SK-N-SH (cell line): ENCODE measurements at places on chromosomes 5 and 9.

- DNase-seq = no peak
Measured at GRCh38 chr5:15977851-15978250, 201.7 kb downstream of the MARCHF11 start.

- no peak for DNase-seq
Measured at GRCh38 chr9:101465326-101465915, 29.8 kb upstream of the ALDOB start.

- DNase-seq = peak; percentile 83
Measured at GRCh38 chr5:127290019-127290945, at the start of gene MEGF10. Gene MEGF10, plus strand, starts transcription at chr5:127290796. Its CDS starts 40,513 bp downstream, at chr5:127331309.

DNA sequence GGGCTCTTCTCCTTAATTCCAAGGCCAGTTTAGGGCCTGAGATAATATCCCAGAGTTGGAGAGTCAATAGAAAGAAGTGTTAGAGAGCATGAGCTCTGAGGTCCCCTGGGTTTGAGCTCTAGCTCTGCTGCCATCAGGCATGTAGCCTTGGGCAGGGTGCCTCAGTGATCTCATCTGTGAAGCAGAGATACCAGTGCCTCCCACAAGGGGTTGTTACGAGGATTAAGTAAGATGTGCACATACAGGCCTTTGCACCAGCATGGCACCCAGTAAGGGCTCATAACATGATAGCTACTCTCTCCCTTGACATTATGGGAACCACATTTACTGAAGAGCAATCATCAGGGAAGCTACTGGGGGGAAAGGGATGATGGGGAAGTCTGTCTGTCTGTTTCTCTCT, 265.7 kb downstream of the HSPA4 start:
- DNase-seq = no peak

GRCh38 chr9:97593960-97594359, 39.2 kb downstream of the TSTD2 start:
- no peak for DNase-seq

- DNase-seq = no peak
Measured at GRCh38 chr5:55672477-55672911, 39.6 kb downstream of the SLC38A9 start.

DNA sequence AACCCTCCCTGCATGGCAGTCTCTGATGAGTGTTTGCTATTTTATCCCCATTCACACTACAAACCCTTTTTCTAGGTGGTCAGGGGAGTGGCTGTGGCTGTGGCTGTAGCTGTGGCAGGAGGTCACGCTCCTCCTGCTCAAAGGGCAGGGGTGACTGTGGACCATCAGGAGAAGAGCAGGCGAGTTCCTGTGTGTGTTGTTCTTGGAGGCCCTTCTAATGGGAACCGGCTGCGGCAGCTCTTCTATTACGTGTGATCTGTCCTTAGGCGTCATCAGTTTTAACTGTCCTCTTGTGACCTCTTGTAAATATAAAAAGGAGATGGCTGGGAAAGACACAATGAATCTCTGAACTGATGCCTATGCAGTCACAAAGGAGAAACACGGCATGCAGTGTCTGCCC, 65.1 kb downstream of the ANKH start:
- DNase-seq = no peak

DNA sequence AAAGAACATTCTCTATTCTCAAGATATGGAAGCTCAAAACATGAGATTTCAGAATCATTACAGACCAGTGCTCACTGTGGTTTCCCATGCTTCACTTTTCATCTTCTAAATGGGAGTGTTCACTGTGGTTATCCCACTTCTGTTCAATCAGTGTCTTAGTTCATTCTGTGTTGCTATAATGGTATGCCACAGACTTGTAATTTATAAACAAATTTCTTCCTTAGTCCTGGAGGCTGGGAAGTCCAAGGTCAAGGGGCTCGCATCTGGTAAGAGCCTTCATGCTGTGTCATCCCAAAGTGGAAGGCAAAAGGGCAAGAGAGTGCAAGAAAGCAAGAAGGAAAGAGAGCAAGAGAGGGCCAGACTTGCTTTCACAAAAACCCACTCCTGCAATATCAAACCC, 146.3 kb downstream of the TTC39B start:
- DNase-seq = no peak

- DNase-seq = no peak
Measured at GRCh38 chr5:23368393-23368792, 139.0 kb upstream of the PRDM9 start.

DNA sequence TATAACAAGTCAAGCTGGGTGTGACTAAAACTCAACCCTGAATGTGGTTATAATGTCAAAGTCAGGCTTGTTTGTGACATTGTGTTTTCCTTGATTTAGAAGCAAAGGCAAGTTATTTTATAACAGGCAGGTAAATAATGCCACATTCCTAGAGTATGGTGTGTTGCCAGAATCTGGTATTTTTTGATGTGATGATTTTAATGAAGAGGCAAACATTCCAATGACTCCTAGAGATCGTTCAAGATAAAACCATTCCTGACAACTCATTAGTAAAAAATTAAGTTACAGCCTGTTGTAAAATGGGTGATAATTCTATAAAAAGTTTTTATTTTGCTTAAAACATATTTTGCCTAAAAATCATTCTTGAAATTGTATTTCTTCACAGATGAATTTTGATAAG, 60.0 kb downstream of the RAB14 start:
- no peak for DNase-seq

GRCh38 chr5:151772029-151772845, 483 bp downstream of the G3BP1 start:
- DNase-seq = peak; percentile 81

DNA sequence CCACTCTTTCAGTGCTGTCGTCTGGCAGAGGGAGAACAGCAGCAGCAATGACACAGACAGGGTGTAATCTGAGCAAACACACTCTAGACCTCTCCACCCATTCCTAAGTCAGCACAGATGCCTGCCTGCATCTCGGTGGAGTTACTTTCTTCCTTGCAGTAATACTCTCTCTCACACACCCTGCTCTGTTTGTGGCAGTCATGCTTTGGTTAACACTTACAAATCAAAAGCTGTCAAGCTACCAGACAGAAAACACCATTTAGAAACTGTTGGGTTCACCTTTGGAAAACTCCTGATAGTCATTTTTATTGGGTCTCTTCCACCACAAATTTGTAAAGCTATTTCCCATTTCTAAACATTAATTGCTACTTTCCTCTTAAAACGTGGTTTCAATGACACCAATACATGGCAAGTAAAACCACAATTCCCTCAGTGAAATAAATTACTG, 27.3 kb downstream of the LHFPL2 start:
- no peak for DNase-seq

DNA sequence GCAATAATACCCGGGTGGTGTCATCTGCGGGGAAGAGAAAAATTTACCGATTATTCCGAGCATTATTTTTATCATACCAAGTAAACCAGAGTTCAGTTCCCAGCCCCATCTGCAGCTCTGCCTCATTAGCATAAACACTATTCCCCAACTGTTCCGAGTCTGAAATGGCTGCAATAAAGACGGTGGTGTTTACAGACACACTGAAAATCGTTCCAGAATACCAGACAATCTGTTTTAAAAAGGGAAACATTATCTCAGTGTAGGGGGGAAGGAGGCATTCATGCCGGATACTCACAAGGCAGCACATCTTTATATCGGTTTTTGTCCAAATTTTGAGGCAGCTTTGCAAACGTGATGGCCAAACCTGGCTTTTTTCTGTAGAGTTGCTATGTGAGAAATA, 70.3 kb upstream of the EPB41L4B start:
- DNase-seq = no peak

DNA sequence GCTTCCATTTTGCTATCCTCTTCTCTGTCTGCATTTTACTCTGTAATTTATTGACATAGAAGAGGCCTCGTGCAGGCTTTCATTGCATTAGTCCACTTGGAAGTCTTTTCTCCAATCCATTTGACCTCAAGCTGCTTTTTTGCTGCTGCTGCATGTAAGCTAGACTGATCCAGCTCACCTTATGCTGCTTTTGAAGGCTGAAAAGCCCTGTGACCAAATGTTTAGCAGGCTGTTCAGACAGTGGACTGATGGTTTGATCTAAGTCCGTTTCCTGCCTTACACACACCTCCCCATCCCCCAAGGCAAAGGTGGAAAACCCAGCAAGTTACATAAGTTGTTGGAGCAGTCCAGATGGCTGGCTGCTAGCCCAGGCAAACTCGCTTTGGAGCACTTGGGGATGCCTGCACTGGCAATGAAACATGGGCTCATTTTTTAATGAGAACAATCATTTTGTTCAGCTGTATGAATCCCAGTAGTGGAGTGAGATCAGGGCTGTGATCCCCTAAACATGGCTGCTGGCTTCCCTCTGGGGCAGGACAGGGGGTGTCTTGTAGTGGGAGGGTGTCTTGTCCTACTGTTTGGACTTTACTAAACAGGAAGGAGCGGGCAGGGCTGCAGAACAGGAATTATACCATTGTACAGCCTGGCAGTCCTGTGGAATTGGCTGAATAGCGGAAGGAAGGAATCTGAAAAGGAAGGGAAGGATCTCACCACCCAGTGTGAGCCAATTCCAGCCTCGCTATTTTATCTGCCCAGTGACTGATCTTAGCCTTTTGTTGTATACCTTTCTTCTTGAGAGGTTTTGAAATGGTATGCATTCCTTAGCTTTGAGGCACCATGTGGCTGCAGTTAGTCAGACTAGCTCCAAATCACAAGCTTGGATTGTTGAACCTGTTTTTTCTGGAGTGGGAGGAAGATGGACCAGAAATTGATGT, 212.0 kb downstream of the ARHGAP26 start:
- DNase-seq = peak; percentile 43

DNA sequence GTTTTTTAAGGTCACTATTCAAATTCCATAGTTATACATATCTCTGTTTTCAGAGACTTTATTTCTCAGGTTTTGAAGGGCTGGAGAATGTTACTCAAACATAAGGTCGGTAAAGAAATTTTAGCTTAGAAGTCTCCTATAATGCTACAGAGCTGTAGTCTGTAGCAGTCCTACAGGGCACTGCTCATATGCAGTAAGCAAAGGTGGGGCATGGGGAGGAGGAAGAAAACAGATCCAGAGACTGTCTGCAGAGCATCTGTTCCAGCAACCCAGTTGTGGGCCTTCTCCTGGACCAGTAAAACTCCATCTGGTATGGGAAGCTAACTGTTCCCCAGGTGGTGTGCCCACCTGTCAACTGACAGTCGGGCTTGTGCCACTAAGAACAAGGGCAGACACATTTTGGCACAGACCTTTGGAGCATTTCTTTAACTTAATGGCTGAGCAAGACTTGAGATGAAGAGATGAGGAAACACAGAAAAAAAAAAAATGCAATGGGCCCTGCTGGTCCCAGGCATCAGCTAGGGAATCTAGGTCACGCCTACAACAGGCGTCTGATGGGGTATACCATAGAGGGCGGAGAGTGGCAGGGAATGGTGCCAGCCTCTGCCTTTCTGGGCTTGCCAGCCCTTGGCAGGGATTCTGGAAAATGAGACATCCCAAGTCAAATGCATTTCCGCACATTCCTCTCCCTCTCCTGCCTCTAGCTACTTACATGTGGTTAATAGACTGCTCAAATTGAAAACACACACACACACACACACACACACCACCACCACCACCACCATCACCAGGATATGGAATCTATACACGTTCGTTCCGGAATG, 218.9 kb downstream of the ARL15 start:
- no peak for DNase-seq

GRCh38 chr5:117794847-117795246, 1193.5 kb downstream of the DTWD2 start:
- DNase-seq = no peak

GRCh38 chr5:165031371-165031770, 1526.0 kb downstream of the MAT2B start:
- no peak for DNase-seq

DNA sequence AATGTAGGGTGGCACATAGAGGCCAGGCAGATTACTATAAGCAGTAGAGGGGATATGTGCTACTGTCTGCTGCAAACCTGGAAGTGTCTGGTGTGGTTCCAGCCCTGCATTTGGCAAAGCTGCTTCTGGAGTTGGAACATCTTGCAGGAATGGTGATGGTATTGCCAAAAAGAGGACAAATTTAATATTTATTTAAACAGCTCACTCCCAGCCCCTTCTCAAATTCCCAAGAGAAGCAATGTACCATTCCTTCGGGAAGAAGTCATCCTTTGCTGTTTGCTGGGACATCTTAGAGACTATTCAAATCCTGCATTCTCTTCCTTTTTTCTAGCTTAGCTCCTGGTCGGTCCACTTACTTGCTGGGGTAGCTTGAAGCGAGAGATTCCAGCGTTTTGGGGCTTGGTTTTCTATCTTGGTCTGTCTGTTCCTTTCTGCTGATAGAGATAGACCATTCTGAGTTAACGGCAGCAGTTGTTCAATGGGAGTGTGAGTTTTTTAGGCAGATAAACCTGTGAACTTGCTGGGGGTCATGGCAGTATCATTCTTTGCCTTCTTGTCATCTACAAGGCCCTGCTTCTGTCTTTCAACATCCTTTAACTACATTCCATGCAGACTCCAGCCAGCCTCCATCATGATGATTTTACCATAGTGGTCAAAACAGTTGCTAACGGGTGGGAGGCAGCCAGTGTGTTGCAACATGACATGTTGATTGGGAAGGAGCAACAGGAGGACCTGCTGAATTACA, 69.9 kb downstream of the RCL1 start:
- no peak for DNase-seq

DNA sequence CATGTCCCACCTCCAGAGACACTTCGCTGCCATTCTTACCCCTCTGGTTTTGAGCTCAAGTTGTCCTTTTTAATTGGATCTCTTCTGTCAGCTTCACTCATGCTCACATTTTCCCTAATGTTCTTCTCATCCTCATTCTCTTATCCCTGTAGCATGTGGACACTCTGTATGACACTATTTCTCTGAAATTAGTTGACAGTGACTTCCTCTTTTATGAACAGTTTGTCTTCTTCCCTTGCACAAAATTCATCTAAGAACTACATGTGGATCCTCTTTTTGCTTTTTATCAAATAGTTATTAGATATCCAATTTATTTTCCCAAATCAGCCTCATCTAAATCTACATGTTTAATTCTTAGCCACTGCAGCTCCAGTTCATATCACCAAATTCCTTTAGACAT, 676.2 kb downstream of the MAT2B start:
- no peak for DNase-seq

- peak; percentile 20 for DNase-seq
Measured at GRCh38 chr5:44774279-44774880, 34.4 kb upstream of the MRPS30 start.

- DNase-seq = no peak
Measured at GRCh38 chr5:68071736-68072135, 143.8 kb upstream of the PIK3R1 start.

- no peak for DNase-seq
Measured at GRCh38 chr5:158466191-158466590, 607.2 kb upstream of the CLINT1 start.

DNA sequence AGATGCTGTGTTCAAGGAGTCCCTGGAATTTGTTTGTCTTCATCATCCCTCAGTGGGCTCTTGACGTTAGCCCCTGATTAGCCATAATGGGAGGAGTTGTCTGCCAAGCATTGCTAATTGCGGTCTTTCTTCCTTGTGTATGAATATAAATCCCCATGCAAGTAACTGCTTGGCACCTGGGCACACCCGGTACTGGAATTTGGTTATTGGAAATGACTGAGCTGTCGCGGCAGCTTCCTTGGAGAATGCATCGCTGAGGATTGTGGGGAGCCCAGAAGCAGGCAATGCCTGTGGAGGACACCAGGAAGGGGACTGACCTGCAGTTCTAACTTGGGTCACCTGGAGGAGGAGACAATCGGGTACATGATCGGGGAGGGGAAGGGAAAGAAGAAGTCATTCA, 53.3 kb upstream of the CTSL start:
- DNase-seq = no peak

GRCh38 chr5:142904416-142904815, 134.2 kb downstream of the ARHGAP26 start:
- DNase-seq = no peak
